MG63 (cell line): ENCODE measurements at places on chromosomes 2 and 18. TPM values are rescaled to one million over a fixed set of nuclear protein-coding genes. Genes with fewer than 3 reads are reported as not detected.

The MLPH gene
- total RNA-seq: 0.59 TPM in 1 of 2 replicates, not detected in the other

The PROC gene
- total RNA-seq: not detected in 2 replicates

The TRIM54 gene
- total RNA-seq: 2.1 TPM in 1 of 2 replicates, not detected in the other

The VAMP5 gene
- 8.3 and 76.7 TPM in 2 replicates for total RNA-seq

- DNase-seq: no peak
Observed at GRCh38 chr2:38068234-38068633, 7.7 kb downstream of the CYP1B1 start.

- no peak for DNase-seq
Observed at GRCh38 chr2:48781366-48781765, 25.8 kb upstream of the LHCGR start.

DNA sequence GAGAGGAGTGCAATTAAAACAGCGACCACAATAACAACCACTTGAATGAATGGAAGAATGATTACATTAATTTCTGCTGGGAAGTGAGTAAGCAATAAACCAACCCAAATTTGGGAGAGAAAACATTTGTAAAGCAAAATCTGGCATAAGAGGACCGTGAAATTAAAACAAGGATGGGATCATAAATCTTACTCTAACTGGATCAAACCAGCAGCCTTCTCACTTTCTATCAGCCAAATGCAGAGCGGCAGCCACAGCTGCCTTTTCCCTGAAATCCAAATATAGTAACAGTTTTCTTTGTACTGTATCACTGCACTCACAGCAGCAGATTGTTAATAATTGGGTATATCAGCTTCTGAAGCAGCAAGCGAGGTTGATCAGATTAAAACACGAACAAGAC, 245.2 kb upstream of the REG3G start:
- no peak for DNase-seq

- no peak for DNase-seq
Observed at GRCh38 chr2:25030702-25031101, 11.2 kb upstream of the EFR3B start.
